Bronchial epithelial cell (primary cell): ENCODE measurements at places on chromosomes 1 and 21. TPM values are rescaled to one million over a fixed set of nuclear protein-coding genes. Genes with fewer than 3 reads are reported as not detected.

Gene TSPEAR
- total RNA-seq, result not detected in 2 replicates

Gene ANKRD34A
- under 0.01 TPM in 2 replicates for total RNA-seq

Gene GNG4
- 0.13 TPM in 1 of 2 replicates, not detected in the other for total RNA-seq

Gene TRIM17
- total RNA-seq, result 1.6 and 2.4 TPM in 2 replicates

Gene ACTA1
- not detected in 2 replicates for total RNA-seq

Gene S100A3
- total RNA-seq, result 2.3 and 26.6 TPM in 2 replicates

Gene FCER1G
- total RNA-seq, result 0.26 TPM in 2 replicates

Gene NTMT2
- not detected in 2 replicates for total RNA-seq

Gene S100B
- not detected in 2 replicates for total RNA-seq

Gene ADORA3
- total RNA-seq, result not detected in 2 replicates

Gene LINGO4
- total RNA-seq, result under 0.01 TPM in 1 of 2 replicates, not detected in the other

Gene UBE2U
- not detected in 2 replicates for total RNA-seq

Gene APCS
- not detected in 2 replicates for total RNA-seq

Gene SF3B4
- total RNA-seq, result 7.4 and 10.4 TPM in 2 replicates

Gene ADAMTS1
- total RNA-seq, result 100 and 124 TPM in 2 replicates

Gene TMEM51
- 5.3 and 6.4 TPM in 2 replicates for total RNA-seq

Gene HCN3
- total RNA-seq, result 0.90 and 1.1 TPM in 2 replicates

Gene NBL1
- total RNA-seq, result 55.3 and 108 TPM in 2 replicates

Gene PTAFR
- total RNA-seq, result 5.0 and 10.9 TPM in 2 replicates

Gene BTBD8
- 2.6 and 4.1 TPM in 2 replicates for total RNA-seq

Gene CLDN17
- total RNA-seq, result 2.3 TPM in 1 of 2 replicates, not detected in the other

Gene CFAP57
- under 0.01 TPM in 1 of 2 replicates, not detected in the other for total RNA-seq

Gene TMED5
- total RNA-seq, result 52.7 and 56.8 TPM in 2 replicates

Gene GCSAML
- not detected in 2 replicates for total RNA-seq

Gene PKLR
- total RNA-seq, result not detected in 2 replicates

Gene LGR6
- under 0.01 TPM in 1 of 2 replicates, not detected in the other for total RNA-seq
